ENCODE measurements at places on chromosomes 6 and 20.
A peak's percentile ranks its signal among the peaks of the same experiment; 100 is the strongest.

DNA sequence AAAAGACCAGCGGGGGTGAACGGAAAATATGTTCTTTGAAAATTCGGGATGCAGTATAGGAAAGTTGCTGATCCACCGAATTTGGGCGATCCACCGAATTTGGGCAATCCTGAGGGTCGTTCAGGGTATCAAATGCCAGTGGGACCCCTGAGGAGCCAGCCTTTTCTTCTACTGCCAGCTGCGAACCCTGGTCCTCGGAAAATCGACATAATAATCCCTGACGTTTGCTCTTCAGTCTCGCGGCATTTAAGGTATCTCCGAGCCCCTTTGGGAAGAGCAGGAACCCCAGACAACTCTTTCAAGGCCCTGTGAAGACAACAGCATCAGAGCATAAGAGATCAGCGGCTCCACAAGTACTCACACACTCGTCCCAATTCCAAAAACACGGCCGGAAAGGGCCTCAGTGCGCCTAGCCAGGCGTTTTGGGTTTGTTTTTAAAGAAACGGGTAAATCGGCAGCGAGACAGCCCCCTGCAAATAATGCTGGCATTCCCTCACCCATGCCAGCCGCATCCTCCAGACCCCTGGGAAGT lies 1.0 kb downstream of the SIM1 start:
- no peak for DNase-seq

- peak; percentile 89 for DNase-seq
These were observed 242.9 kb downstream of the CDC5L start for GRCh38 chr6:44630125-44631028.

- no peak for DNase-seq
These were observed 10.7 kb downstream of the ANGPT4 start for GRCh38 chr20:905396-905961.

DNA sequence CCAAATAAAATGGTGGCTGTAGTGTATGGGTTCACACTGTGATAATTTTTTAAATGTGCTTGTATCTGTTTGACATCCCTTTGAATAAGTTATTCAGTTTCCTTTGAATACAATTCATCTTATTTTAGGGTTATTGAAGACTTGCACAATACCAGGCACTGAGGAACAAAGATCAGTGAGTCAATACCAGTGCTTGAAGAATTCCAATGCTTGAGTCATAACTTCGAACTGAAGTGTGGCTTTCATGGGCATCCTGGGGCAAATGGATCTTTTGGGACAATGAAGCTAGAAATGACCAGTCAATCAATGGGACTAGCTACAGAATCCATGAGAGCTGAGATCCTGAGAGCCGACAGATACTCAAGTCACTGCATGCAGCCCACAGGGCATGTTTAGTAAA lies 349.9 kb upstream of the FLRT3 start:
- no peak for DNase-seq

DNA sequence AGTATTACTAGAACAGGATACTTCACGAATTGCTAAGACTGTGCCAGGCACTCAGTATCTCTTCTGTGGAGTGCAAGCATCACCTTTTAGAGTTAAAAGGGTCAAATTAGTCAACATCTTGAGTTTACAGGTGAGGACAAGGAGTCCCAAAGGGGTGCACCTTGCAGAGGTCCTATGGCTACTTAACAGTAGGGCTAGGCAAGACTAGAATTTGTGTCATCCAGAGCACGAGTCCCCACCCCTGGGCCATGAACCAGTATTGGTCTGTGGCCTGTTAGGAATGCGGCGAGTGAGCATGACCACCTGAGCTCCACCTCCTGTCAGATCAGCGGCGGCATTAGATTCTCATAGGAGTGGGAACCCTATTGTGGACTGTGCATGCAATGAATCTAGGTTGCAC lies 10.5 kb upstream of the DSTN start:
- DNase-seq: no peak

GRCh38 chr20:45857882-45858216 lies 435 bp downstream of the ZSWIM3 start:
- peak; percentile 32 for DNase-seq

DNA sequence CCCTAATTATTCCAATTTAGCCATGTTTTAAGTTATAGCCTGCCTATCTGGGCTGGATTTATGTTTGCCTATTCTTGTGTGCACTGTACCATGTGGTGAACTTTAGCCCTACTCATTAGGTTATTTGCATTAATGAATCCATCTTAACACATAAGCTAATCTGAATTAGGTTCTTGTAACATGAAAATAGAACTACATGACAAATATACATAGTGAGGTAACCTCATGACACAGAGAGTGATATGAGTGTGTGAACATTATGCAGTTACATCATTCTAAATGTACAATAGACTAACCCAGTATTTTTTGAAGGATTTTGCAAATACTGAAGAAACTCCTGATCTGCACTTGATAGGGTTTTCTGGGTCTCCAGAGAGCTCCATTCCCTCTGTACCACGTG lies 733.7 kb upstream of the CITED2 start:
- no peak for DNase-seq

DNA sequence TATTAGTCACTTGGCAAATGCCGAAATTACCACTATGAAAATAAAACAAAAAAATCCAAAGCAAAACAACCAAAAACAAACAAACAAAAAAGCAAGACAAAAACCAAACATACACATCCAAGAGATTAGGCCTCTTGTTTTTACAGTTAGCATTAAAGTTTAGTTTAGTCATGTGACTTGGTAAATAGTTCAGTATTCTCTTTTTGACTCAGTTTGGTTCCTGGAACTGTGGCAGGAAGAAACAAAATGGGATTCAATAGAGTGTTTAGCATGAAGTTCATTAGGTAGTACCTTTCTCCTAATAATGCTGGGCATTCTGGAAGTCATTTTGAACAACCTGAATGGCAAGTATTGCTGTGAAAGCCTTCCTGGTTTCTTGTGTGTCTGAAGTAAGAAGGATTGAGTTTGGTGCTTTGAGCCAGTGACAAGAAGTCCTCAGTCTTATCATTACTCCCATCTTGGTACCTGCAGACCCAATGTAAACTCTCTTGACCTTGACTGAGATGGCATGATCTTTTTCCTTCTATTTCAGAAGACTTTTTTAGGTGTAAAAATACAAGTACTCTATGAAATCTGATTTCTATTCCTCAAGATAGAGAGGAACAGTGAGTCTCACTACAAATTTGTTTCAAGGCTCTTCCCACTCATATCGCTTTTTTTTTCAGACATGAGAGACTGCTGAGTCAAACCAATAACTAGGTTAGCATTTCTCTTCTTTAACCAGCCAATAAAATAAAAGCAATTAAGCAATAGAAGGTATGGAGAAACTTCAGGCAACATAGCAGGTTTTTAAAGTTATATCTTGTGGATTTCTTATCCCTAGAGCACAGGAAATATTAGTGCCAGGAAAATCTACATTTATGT lies 223.6 kb upstream of the PREP start:
- no peak for DNase-seq

DNA sequence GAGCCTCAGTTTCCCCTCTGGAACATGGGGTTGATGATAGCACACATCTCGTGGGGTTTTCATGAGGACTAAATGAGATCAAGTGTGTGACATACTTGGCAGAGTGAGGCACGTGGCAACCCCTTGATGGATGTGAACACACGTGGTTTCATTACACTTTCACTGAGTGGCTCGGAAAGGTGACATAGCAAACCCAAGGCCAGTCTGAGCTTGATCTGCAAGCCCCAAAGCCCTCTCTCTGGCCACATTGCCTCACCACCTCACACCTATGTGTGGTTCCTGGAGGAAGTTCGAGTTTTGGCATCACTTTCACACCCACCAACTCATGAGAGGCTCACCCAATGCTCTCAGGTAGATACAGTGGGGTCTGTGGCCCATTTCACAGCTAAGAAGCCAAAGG lies 60.0 kb downstream of the CPNE5 start:
- DNase-seq: no peak

GRCh38 chr6:160679402-160679769 lies 15.3 kb upstream of the LPA start:
- DNase-seq: no peak

GRCh38 chr6:100134297-100134696 lies 140.3 kb upstream of the MCHR2 start:
- no peak for DNase-seq

- no peak for DNase-seq
These were observed 335.8 kb upstream of the FLRT3 start for GRCh38 chr20:14673164-14673563.

GRCh38 chr6:32073101-32073500 lies 34.9 kb downstream of the CYP21A2 start:
- DNase-seq: no peak

- no peak for DNase-seq
These were observed 157.4 kb upstream of the ZNF217 start for GRCh38 chr20:53750827-53751619.

- DNase-seq: no peak
These were observed 161.0 kb downstream of the ASCC3 start for GRCh38 chr6:100719883-100720682.
